ENCODE measurements at places on chromosomes 3 and 15. TPM values are rescaled to one million over a fixed set of nuclear protein-coding genes. Genes with fewer than 3 reads are reported as not detected.
A peak's percentile ranks its signal among the peaks of the same experiment; 100 is the strongest.

Gene NDN
- total RNA-seq, result 198 TPM

Gene AGTR1
- not detected for total RNA-seq

DNA sequence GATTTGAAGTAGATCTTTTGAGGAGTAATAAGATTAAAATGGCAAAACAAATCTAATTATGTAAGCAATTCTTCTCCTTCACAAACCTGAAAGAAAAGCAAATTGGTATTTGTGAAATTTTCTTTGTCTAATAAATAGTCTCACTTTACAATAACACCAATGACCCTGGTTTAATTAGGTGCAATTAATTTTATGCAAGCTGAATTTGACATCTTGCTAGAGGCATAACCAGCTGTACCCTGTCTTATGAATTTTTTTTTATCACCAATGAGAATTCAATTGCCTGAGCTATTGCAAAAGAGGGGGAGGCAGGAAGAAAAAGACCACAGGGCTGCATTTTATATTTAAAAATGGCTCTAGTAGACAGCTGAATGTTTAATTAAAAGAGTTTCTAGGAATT is 113.5 kb upstream of the IL12A start:
- H3K4me3 ChIP-seq, result no peak overlapping the region
- H3K27me3 ChIP-seq, result no peaks in the 10 kb centered on the region
- H3K36me3 ChIP-seq, result no peaks in the 10 kb centered on the region
- no peak overlapping the region for H3K27ac ChIP-seq
- no peak for DNase-seq
- no peaks in the 10 kb centered on the region for H3K4me1 ChIP-seq

DNA sequence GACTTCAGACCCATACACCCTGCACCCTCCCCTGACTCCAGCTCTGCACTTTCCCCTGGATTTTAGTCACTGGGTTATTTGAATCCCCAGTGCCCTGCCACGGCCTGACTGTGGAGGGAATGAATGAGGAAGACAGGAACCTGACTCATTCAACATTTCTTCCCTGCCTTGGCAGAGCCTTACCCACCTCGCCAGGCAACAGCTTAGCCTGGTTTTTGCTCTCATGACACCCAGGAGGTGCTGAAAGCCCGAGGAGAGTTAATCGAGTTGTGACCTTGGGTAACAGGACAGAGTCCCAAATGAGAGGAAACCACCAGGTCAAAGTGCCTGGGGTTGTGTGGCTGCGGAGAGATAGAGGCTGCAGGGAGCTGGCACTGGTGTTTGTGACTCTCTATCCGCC is 128.3 kb downstream of the SMAD6 start:
- no peaks in the 10 kb centered on the region for H3K27me3 ChIP-seq
- H3K27ac ChIP-seq, result peak overlapping the region; percentile 66
- peak; percentile 54 for DNase-seq
- H3K4me1 ChIP-seq, result peaks cover 36% of the 10 kb centered on the region

- H3K36me3 ChIP-seq, result no peaks in the 10 kb centered on the region
- no peak overlapping the region for H3K27ac ChIP-seq
Observed at GRCh38 chr3:30639937-30640336, 33.5 kb downstream of the TGFBR2 start.

DNA sequence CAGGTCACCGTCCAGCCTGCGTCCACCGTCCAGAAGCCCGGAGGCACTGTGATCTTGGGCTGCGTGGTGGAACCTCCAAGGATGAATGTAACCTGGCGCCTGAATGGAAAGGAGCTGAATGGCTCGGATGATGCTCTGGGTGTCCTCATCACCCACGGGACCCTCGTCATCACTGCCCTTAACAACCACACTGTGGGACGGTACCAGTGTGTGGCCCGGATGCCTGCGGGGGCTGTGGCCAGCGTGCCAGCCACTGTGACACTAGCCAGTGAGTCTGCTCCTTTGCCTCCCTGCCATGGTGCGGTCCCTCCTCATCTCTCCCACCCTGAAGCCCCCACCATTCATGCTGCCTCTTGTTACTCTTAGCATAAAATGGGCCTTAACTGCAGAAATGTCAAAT is 39.2 kb downstream of the BOC start:
- peaks cover 7% of the 10 kb centered on the region for H3K4me1 ChIP-seq
- no peak overlapping the region for H3K27ac ChIP-seq
- no peak for DNase-seq
- H3K4me3 ChIP-seq, result no peak overlapping the region
- H3K27me3 ChIP-seq, result no peaks in the 10 kb centered on the region
- H3K36me3 ChIP-seq, result no peaks in the 10 kb centered on the region

GRCh38 chr3:106212665-106213222 is 343.9 kb upstream of the CBLB start:
- H3K4me1 ChIP-seq, result no peaks in the 10 kb centered on the region
- DNase-seq, result no peak
- no peak overlapping the region for H3K27ac ChIP-seq
- no peak overlapping the region for H3K4me3 ChIP-seq
- no peaks in the 10 kb centered on the region for H3K27me3 ChIP-seq

DNA sequence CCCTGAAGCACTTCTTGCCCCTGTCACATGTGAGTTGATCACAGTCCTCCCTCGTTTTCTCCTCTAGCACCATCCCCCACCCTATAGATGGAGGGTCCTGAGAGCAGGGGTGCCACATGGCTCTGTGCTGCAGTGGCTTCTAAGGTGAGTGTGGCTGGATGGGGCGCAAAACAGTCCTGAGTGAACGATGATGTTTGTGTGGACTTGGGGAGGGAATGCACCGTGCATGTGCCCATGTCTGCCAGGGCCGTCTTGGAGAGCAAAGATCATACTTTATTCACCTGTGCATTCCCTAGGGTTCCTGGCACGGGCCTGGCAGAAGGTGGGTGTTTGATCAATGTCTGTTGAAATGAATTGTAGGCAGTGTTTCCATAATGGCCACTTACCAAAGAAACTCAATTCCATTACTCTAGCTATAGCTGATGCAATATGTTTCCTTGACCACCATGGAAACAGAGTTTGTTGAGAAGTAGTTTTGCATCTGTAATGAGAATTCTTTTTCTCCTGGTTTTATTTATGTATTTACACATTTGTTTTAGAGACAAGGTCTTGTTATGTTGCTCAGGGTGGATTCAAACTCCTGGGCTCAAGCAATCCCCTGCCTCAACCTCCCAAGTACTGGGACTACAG is 58.0 kb downstream of the ABTB1 start:
- peaks cover 14% of the 10 kb centered on the region for H3K4me1 ChIP-seq
- no peak for DNase-seq
- H3K27me3 ChIP-seq, result no peaks in the 10 kb centered on the region
- no peak overlapping the region for H3K4me3 ChIP-seq

GRCh38 chr3:99199021-99199420 is 297.5 kb upstream of the DCBLD2 start:
- H3K36me3 ChIP-seq, result no peaks in the 10 kb centered on the region
- H3K27me3 ChIP-seq, result no peaks in the 10 kb centered on the region
- no peaks in the 10 kb centered on the region for H3K4me1 ChIP-seq
- H3K4me3 ChIP-seq, result no peak overlapping the region
- no peak overlapping the region for H3K27ac ChIP-seq

- no peaks in the 10 kb centered on the region for H3K4me1 ChIP-seq
- H3K36me3 ChIP-seq, result no peaks in the 10 kb centered on the region
Observed at GRCh38 chr15:31499953-31500765, 173.5 kb downstream of the KLF13 start.

Data from cardiac muscle cell (in vitro differentiated cells and primary cell).